ENCODE measurements at places on chromosomes 6 and 20. TPM values are rescaled to one million over a fixed set of nuclear protein-coding genes. Genes with fewer than 3 reads are reported as not detected.

DNA sequence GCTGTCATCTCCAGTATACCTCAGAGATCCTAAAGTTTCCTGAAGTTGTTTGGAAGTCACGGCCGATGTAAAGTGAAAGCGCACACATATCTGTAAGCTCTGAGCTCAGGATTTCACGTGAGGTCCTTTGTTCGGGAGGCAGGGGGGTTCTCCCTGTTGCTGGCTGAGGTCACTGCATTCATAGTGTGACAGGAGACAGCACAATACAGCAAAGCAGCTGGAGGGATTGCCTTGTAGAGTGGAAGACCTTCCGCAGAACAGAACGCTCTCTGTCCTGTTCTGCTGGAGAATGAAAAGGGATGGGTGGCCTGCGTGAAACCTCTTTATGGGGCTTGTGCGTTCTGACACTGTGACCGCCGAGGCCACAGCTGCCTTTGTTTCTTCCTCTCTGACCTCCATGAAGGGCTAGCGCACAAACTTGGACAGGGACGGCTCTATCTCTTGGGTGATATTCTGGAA lies 13.4 kb upstream of the SERPINB1 start:
- no peak for DNase-seq

DNA sequence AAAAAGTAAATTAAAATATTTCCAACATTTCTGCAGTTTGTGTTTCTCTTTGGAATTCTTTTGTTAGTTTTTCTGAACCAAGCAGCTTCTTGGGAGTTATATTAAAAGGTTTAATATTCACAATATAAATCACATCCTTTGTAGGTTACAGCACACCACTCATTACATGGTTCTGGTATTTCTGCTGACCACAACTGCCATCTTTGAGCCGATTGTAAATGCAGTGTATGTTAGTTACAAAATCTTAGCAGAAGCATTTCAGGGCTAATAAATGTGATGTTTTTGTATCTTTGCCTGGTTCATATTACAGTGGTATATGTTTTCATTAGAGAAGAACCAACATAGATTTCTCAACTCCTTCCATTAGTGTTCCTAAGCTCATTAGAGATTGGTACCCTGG lies 19.1 kb upstream of the TSHZ2 start:
- peak; percentile 61 for DNase-seq

DNA sequence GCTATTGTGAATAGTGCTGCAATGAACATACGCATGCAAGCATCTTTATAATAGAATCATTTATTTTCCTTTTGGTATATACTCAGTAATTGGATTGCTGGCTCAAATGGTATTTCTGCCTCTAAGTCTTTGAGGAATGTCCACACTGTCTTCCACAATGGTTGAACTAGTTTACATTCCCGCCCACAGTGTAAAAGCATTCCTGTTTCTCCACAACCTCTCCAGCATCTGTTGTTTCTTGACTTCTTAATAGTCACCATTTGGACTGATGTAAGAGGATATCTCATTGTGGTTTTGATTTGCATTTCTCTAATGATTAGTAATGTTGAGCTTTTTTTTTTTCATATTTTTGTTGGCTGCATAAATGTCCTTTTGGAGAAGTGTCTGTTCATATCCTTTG lies 208.7 kb downstream of the PHF3 start:
- peak; percentile 83 for DNase-seq

DNA sequence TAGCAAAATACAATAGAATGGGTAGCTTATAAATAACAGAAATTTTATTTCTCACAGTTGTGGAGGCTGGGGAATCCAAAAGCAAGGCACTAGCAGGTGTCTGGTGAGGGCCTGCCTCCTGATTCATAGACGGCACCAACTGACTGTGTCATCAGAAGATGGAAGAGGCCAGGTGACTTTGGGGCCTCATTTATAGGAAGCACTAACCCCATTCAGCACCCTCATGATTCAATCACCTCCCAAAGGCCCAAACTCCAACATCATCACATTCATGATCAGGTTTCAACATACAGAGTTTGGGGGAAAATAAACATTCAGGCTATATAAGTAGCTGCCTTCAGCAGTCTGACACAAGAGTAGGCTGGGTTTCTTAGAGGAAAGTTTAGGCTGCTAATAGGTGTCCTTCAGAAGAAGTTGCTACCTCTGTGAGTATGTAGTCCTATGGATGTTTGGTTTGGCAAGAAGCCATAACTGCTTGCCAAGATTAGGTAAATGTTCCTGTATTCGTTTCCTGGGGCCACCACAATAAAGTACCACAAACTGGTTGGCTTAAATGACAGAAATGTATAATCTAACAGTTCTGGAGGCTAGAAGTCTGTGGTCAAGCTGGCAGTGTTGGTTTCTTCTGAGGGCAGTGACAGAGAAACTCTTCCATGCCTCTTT lies 48.8 kb downstream of the NT5E start:
- DNase-seq = peak; percentile 61

DNA sequence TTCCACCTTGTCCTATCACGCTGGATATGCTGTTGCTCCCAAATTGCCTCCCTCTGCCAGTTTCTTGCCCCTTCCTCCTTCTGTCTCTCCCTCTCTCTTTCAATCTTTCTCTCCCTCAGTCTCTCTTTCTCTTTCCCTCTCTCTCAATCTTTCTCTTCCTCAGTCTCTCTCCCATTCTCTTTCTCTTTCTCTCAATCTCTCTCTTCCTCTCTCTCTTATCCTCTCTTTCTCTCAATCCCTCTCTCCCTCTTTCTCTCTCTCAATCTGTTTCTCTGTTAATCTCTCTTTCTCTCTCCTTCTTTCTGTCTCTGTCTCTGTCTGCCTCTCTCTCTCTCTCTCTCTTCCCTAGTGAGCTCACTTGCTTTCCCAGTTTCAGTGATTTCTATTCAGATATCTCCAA lies 245.8 kb downstream of the ESR1 start:
- no peak for DNase-seq

SLC22A7 gene
- total RNA-seq = not detected

PSORS1C2 gene
- not detected for total RNA-seq

CYP39A1 gene
- total RNA-seq = 3.8 TPM
